ENCODE measurements at places on chromosomes 3 and 15. TPM values are rescaled to one million over a fixed set of nuclear protein-coding genes. Genes with fewer than 3 reads are reported as not detected.
A peak's percentile ranks its signal among the peaks of the same experiment; 100 is the strongest.

GRCh38 chr15:40106203-40107161, 2.2 kb downstream of the BMF start:
- H3K27me3 ChIP-seq, result no peaks in the 10 kb centered on the region
- H3K4me3 ChIP-seq, result peak overlapping the region; percentile 79
- H3K27ac ChIP-seq, result peak overlapping the region; percentile 79
- peaks cover 74% of the 10 kb centered on the region for H3K4me1 ChIP-seq
- H3K36me3 ChIP-seq, result no peaks in the 10 kb centered on the region
- peak; percentile 92 for DNase-seq

- no peaks in the 10 kb centered on the region for H3K4me1 ChIP-seq
- no peak overlapping the region for H3K4me3 ChIP-seq
- no peak for DNase-seq
- no peaks in the 10 kb centered on the region for H3K27me3 ChIP-seq
- no peaks in the 10 kb centered on the region for H3K36me3 ChIP-seq
Observed at GRCh38 chr3:60909526-60909925, 341.7 kb downstream of the FHIT start.

DNA sequence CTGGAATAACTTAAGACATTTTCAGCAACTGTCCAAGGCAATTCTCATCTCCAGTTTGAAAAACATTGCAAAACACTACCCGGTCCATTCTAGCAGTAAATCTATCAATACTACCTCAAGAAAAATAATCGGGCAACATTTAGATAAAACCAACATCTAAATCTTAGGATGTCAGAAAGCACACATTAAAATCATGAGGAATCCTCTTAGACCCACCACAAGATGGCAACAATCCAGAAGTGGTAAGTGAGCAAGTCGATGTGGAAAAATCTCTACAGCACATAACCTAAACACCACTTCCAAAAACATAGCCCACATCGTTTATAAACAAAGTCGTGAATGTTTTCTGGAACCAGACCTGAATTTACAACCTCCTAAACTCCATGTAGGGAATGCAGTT, 5.7 kb downstream of the PLCH1 start:
- no peak overlapping the region for H3K4me3 ChIP-seq
- no peak overlapping the region for H3K27ac ChIP-seq
- H3K36me3 ChIP-seq, result no peaks in the 10 kb centered on the region
- no peaks in the 10 kb centered on the region for H3K27me3 ChIP-seq
- H3K4me1 ChIP-seq, result peaks cover 36% of the 10 kb centered on the region

DNA sequence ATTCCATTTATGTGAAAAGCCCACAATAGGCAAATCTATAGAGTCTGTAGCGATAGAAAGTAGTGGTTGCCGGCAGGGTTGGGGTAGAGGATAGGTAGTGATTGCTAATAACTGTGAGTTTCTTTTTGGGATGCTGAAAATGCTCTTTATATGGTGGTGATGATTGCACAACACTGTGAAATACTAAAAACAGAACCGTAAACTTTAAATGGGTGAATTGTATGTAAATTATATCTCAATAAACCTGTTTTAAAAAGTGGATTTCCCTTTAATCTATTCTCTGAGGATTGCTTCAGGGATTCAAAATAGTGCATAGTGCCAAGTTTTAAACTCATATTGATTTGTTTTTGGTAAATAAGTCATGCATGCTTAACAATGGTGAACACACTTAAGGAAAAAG, 140.2 kb downstream of the LPP start:
- DNase-seq, result no peak
- H3K4me3 ChIP-seq, result no peak overlapping the region
- no peaks in the 10 kb centered on the region for H3K27me3 ChIP-seq
- peaks cover 90% of the 10 kb centered on the region for H3K4me1 ChIP-seq
- H3K36me3 ChIP-seq, result peaks cover 4% of the 10 kb centered on the region
- peak overlapping the region; percentile 83 for H3K27ac ChIP-seq

PLCB2 gene
- total RNA-seq, result 5.1 TPM

LXN gene
- total RNA-seq, result 20.3 TPM

PLOD2 gene
- total RNA-seq, result 77.9 TPM
